ENCODE measurements at places on chromosomes 6 and 20. TPM values are rescaled to one million over a fixed set of nuclear protein-coding genes. Genes with fewer than 3 reads are reported as not detected.
A peak's percentile ranks its signal among the peaks of the same experiment; 100 is the strongest.

Gene FANCE
- 8.4 TPM for total RNA-seq

Gene HUS1B
- 2.4 TPM for total RNA-seq

Gene RAET1G
- not detected for total RNA-seq

Gene AKIRIN2
- 82.2 TPM for total RNA-seq

Gene BNIP5
- total RNA-seq: not detected

Gene TJAP1
- 37.8 TPM for total RNA-seq

Gene LINC00237
- total RNA-seq: not detected

Gene COL11A2
- 1.2 TPM for total RNA-seq

Gene DSP
- total RNA-seq: not detected

Gene SAPCD1
- 18.9 TPM for total RNA-seq

Gene OOEP
- 1.0 TPM for total RNA-seq

Gene OR12D3
- not detected for total RNA-seq

Gene OXT
- total RNA-seq: not detected

GRCh38 chr20:44051661-44052000, 135.4 kb downstream of the JPH2 start:
- no peak for ATAC-seq

- no peak for ATAC-seq
These were observed 78.8 kb downstream of the MAP7 start for GRCh38 chr6:136471372-136471771.

GRCh38 chr6:46733341-46733801, 1.8 kb downstream of the PLA2G7 start:
- no peak for ATAC-seq

DNA sequence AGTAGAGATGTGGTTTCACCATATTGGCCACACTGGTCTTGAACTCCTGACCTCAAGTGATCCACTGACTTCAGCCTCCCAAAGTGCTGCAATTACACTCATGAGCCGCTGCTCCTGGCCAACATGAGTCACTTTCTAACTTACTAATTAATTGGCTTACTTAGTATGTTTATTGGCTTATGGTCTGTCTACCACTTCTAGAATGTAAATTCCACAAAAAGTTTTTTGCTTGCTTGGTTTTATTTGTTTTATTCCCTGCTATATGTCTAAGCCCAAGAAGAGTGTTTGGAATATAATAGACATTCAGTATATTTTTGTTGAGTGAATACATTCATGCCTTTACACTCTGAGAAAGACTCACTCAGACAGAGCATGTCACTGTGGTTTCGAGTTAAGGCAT, 86.0 kb downstream of the SAMD3 start:
- no peak for ATAC-seq

DNA sequence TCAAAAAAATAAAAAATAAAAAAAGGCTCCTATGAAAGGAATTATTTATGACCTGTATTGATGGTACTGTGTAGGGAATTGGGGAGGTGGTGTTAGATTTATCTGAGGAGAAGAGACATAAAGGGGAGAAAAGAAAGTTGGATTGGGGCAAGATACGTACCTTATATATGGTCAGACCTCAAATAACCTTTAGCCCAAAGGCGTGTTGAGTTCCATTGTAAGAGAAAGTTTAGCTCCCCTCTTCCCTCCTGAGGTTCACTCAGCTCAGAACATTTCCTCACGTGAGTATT, 296.9 kb downstream of the ADGB start:
- no peak for ATAC-seq

- no peak for ATAC-seq
These were observed 243.6 kb downstream of the KHDRBS2 start for GRCh38 chr6:62042429-62042828.

GRCh38 chr20:59159493-59160376, 3.9 kb upstream of the ZNF831 start:
- peak; percentile 56 for ATAC-seq

DNA sequence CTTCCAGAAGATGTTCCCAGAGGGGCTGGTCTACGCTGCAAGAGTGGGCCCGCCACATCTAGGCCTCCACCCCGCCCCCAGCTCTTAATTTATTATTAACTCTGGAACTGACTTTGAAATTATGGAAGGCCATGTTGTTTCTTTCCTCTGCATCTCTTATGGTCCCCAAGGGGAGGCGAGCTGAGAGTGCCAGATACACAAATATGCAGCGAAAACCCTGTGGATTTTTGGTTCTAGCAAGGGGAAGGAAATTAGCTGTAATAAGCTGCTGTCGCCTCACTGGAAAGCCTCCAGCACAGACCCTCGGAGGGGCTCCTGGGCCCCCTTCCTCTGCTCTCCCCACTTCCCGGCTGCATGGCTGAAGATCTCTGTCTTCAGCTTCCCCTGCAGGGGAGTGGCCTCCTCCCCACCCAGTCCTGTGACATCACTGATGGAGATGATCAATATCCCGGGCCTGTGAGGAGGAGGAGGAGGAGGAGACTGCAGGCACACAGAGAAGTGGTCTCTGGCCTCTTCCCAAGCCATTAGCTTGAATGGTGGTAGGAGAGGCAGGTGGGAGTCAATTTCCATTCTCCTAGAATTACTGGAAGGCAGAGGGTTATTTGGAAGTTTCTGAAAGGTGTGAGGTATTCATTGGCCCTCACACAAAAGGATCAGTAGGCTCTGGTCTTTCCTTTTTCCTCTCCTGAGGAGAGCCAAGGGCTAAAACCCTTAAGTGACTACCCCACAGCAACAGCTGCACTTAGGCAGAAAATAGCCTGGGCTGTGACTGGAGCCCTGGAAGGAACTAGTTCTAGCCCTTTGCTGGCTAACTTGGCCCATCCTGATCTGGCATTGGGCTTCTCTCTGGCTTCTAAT, 39.7 kb upstream of the CCDC167 start:
- no peak for ATAC-seq

- ATAC-seq: no peak
These were observed 159.5 kb downstream of the SOD2 start for GRCh38 chr6:159533568-159533967.

- ATAC-seq: no peak
These were observed 89.2 kb downstream of the FAM83B start for GRCh38 chr6:54935739-54936138.

DNA sequence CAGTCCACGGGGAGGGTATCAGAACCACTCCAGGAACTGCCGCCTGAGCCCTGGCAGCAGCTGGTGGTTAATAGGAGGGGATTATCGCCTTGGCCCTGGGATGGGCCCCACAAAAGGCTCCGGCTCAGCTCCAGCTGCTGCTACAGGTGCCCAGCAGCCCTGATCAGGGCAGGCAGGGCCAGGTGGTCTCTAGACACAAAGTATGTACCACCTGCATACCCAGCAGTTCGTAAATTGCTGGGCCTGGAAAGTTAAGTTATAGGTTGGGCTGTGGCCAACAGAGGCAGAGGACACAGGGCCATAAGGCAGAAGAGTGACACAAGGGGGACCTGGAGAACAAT, 35.1 kb downstream of the RRBP1 start:
- ATAC-seq: no peak

DNA sequence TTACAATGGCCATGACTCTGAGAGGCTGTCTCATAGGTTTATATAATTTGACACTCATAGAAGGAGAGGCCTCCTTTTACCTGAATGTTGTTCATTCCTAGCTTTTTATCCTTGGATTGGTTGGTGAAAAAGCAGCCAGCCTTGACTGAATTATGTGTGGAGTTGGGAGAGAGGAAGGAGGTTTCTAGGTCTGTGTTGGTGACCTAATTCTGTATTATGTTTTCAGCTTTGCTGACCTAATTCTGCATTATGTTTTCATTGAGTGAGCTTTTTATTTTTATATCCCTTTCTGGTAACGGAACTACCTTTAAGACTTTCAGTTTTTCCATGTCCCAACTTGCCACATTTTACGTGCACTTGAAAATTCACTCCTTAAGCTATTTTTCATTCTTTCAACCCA, 59.1 kb upstream of the RNF144B start:
- no peak for ATAC-seq

DNA sequence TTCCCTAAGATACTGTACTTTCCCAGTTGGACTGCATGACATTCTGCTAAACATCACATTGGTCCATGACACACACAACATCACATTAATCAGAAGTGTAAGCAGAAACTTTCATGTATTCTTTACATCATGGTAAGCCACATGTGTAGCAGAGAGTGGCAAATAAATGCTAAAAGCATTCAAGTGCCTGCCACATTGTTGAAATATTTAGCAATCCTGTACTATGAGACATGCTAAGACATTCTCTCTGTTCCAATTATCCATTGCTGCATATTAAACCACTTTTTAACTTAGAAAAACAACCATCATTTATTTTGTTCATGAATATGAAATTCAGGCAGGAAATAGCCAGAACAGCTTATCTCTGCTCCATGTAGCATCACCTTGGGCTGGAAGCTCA, 207.7 kb upstream of the GJE1 start:
- ATAC-seq: no peak

- ATAC-seq: no peak
These were observed 10.9 kb downstream of the PSMB1 start for GRCh38 chr6:170542031-170542719.

- no peak for ATAC-seq
These were observed 101.2 kb downstream of the MKKS start for GRCh38 chr20:10332656-10333415.

DNA sequence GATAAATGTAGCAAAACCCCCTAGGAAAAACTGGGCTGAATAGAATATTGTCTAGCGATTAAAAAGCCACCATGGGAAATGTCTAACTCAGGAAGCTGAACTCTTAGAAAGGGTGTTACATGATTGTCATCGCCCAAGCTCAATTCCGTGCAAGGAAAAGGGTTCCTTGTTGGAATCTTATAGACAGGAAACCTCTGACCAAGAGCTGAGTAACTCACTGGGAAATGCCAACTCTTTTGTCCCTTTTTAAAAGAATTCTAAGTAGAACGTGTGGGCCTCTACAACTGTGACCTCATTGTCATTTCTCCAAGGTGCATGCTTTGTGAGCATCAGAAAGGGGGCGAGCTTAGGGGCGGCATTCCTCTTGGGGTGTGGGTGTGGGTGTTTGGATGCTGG, 88.1 kb downstream of the SYNJ2 start:
- no peak for ATAC-seq

DNA sequence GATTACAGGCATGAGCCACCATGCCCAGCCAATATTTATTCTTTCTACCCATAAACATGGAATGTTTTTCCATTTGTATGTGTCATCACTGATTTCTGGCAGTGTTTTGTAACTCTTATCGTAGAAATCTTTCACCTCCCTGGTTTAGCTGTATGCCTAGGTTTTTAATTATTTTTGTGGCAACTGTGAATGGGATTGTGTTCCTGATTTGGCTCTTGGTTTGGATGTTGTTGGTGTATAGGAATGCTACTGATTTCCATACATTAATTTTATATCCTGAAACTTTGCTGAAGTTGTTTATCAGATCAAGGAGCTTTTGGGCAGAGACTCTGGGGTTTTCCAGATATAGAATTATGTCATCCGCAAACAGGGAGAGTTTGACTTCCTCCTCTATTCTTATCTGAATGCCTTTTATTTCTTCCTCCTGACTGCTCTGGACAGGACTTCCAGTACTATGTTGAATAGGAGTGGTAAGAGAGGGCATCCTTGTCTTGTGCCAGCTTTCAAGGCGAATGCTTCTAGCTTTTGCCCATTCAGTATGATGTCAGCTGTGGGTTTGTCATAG, 198.6 kb downstream of the ZDHHC14 start:
- no peak for ATAC-seq

- ATAC-seq: no peak
These were observed at the start of gene TSPO2 for GRCh38 chr6:41042226-41043055. TSS of gene TSPO2 (plus strand) at chr6:41042467. CDS start at chr6:41042986, 519 bp downstream.

DNA sequence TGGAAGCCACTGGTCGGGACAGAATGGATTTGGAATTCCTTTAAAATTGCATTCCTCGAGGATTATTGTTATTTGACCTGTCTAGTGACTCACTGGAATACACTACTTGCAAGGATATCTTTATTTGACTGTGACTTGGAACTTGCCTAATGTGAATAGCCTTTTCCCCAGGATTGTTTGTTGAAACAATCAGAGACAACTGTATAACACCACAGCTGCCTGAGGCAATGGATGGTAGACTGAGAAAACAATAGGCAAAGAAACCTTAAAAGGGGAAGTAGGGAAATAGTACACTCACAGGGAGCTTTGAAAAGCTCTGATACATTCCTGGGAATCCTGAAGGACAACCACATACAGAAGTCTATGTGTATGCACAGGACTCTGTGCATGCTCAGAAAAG, 465.3 kb downstream of the BMP2 start:
- no peak for ATAC-seq

DNA sequence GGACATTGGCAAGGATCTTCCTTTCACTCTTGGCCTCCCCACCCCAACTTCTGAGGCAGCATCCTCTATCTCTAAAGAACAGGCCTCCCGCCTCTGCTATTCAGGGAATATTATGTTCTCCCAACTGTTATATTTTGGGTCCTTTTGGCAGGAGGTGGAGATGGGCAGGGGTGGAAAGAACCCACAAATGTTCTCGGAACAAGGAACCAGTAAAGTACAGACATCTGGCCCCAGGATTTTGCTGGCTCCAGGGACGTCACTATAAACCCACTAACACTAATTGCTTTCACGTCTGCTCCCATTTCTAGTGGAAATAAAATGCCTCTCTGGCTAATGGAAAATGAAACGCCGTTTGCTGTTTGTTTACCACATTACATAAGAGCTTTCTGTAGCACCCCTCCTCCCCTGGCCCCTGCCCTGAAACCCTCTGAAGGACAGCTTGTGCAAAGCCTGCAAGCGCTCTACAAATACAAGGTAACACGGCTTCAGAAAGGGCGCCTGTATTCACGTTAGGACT, 77.7 kb upstream of the TBC1D7 start:
- no peak for ATAC-seq

DNA sequence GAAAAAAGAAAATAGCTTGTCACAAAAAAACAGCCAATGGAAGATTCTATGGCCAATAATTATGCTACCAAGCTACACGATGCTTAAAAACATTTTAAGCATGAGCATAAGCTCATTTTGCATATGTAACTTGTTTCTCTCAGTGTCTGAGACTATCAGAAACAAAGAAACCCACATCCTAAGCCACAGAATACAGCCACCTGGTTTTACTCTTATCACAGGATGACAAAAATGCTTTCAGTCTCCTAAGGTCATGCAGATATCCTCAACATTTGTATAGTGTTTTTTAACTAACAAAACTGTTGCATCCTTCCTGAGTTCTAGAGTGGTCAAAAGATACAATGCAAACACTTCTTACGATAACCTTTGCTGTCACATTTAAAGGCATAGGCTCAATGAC, 172.1 kb upstream of the RUNX2 start:
- peak; percentile 99 for ATAC-seq

DNA sequence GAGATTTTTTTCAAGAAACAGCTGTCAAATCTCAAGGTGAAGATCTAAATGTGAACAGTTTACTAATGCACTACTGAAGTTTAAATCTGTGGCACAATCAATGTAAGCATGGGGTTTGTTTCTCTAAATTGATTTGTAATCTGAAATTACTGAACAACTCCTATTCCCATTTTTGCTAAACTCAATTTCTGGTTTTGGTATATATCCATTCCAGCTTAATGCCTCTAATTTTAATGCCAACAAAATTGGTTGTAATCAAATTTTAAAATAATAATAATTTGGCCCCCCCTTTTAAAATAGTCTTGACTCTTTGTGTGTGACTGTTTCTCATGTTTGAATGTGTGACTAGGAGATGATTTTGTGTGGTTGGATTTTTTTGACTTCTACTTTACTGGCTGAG, 4.0 kb downstream of the PNRC1 start:
- no peak for ATAC-seq
